ENCODE measurements at places on chromosomes 6 and 20.
A peak's percentile ranks its signal among the peaks of the same experiment; 100 is the strongest.

GRCh38 chr6:139316622-139317317, 25.0 kb upstream of the TXLNB start:
- no peak for DNase-seq

- DNase-seq, result no peak
Measured at GRCh38 chr20:41398408-41398807, 31.8 kb upstream of the EMILIN3 start.

DNA sequence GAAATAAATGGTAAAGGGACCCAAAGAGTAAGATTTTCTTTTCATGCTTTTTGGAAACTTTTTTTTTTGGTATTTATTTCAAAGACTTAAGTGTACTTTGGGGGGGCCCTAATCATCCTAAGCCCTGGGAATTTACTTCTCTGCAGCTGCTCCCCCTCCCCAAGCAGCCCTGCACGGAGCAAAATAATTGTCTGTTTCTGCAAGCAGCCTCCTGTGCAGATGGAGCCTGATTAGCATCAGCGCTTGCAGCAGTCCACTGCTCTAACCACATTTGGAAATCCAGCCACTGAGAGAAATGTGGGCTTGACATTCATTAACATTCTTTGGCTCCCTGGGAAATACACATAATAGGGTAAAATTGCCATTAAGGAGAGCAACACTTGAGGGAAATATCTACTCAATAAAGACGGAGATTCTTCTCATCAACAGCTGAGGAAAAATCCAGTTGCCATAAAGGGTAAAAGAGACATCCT, 309.2 kb upstream of the MAP3K7 start:
- DNase-seq, result no peak

DNA sequence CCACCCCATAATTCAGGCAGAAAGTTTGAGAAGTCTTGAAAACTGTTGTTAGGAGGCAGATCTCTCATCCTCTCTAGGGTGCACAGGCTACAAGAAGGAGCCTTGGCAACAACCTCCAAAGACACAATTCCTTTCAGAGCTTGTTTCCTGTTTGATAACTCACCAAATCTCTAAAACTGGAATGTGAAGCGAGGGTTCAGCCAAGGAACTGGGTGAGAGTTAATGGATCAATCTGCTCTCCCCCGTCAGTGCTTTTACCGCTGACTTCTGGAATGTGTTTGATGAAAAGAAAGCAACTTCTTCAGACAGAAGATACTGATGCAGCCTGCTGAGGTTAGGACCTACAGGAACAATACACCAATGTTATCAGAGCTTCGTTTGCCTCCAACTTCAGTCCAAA, 171.8 kb upstream of the BMP2 start:
- DNase-seq, result peak; percentile 32

DNA sequence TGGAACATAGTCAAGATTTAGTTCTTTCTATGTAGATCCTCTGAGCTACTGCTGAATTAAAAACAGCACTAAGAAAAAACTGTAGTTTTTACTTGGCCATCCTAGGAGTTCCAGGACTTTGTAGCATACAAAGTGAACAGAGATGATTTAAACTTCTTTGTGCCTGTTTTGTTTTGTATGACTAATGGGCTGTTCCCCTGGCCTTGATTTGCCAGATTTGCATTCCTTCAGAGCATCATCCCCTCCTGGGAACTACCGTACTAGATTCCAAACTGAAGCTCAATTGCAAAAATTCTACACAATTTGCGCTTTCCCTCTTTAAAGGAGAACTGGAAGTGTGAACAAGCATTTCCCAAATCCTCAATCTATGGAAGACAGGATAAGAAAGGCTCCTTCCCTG, 23.1 kb downstream of the ACOT13 start:
- DNase-seq, result peak; percentile 24

All from AG08395 (cell line).